ENCODE measurements at places on chromosomes 1 and 21. TPM values are rescaled to one million over a fixed set of nuclear protein-coding genes. Genes with fewer than 3 reads are reported as not detected.

Gene SPATA17
- total RNA-seq: 1.7 TPM

Gene KCNE1
- 0.06 TPM for total RNA-seq

Gene RXFP4
- not detected for total RNA-seq

- no peak for DNase-seq
Measured at GRCh38 chr21:16767201-16767600, 745.6 kb upstream of the CXADR start.

GRCh38 chr1:22876359-22877111 lies 96.1 kb downstream of the LACTBL1 start:
- DNase-seq: peak; percentile 93

DNA sequence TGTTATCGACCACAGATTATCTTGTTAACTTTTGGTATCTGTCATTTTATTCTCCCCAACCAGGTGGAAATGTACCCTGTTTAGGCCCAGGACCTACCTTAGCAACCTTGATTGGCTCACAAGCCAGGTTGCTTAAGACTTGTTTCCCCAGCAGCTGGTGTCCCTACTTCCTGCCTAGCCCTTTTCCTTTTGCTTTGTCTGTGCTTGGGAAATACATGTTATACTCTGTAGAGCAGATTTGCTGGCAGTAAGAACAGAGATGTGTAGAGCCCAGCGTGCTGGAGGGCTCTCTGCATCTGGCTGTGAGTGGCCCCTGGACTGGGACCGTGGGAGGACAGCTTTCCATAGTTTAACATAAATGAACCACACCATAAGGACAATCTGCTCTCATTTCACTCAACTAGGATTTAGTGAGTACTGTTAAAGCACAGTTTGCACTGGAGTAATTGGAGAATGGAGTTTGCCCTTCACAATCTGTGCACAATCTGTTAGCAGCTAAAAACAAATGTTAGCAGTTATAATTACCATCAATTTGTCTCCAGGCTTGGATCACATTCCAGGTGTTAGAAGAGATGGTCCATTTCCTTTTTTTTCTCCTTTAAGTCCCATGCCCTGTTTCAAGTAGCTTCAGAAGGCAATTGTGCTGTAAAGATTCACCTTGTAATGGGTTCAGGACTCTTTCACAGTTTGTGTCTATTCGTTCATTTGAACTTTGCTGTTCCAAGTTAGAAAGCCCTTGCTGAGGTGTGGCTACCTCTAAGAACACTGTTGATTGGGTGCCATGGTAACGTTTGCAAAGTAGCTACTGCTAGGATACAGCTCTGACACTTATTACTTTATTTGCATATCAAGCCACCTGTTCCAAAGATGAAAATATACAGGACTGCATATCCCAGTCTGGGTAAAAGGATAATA lies at the start of gene APOBEC4:
APOBEC4 (minus strand) TSS at position 770 of the 915 bp plus-strand sequence. CDS start 4,535 bp downstream, outside the sequence.
- no peak for DNase-seq

GRCh38 chr1:35268282-35269200 lies at the start of gene ZMYM4:
ZMYM4 (plus strand) TSS chr1:35268709; CDS start chr1:35269047, 338 bp downstream.
- peak; percentile 98 for DNase-seq

GRCh38 chr1:11335417-11336056 lies 62.5 kb downstream of the UBIAD1 start:
- no peak for DNase-seq

Measured in Daoy (cell line).